NCI-H2081 (cell line): ENCODE measurements at places on chromosomes 1 and 21.
A peak's percentile ranks its signal among the peaks of the same experiment; 100 is the strongest.

- no peak for DNase-seq
Measured at GRCh38 chr1:225899044-225899925, 10.3 kb upstream of the LEFTY1 start.

GRCh38 chr1:31476891-31477846, 64.2 kb downstream of the SERINC2 start:
- peak; percentile 13 for DNase-seq

GRCh38 chr1:59997479-59998115, 71.0 kb upstream of the CYP2J2 start:
- no peak for DNase-seq

DNA sequence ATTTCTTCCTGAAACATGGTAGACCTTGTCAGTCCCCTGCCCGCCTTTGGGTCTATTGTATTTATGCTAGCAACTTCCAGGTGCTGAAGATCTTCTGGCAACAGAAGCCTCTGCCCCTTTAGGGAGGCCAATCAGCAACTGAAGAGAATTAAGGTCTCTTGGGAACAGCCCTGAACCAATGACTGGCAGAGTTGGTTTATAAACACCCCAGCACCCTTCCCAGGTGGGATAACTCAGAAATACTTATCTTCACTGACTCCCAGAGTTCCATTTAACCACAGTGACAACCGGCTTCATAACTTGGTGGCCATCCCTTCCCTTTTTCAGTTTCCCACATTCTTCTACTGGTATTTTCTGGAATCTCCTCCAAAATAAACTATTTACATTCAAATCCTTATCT, 27.2 kb upstream of the TMCO1 start:
- no peak for DNase-seq

DNA sequence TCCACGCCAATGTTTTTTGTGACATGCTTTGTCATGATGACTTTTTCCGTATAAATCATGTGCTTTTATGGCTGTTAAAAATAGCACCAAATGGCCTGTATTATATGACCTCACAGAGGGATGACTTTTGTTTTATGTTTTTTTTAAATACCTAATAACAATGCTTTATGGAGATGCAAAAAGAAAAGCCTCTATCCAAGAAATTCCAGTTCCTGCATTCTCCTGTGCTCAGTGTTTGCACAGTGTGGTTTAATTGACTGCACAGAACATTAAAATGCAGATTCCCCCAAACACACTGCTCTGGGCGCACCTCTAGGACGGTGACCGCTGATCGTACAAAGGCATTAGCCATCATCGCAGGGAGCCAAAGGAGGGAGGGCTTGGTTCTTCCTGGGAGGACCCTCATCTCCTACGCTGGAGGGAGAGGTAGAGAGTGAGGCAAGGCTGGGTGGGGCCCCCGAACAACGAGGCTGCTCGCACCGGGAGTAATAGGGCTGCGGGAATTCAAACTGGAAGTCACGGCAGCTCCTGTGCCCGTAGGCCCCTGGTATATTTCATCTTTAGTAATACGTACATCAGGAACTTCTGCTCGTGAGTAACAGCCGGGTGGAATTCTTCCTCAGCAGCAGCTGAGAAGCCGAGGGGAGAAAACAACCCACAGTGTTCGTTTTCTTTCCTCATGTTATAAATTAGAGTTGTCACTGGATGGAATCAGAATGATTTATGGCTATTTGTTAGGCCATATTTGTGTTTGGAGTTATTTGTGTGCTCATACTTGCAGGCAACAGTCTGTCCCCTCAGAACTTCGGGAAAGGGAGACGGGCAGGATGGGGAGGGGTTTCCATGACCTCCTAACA, 465.6 kb downstream of the CAMTA1 start:
- no peak for DNase-seq

DNA sequence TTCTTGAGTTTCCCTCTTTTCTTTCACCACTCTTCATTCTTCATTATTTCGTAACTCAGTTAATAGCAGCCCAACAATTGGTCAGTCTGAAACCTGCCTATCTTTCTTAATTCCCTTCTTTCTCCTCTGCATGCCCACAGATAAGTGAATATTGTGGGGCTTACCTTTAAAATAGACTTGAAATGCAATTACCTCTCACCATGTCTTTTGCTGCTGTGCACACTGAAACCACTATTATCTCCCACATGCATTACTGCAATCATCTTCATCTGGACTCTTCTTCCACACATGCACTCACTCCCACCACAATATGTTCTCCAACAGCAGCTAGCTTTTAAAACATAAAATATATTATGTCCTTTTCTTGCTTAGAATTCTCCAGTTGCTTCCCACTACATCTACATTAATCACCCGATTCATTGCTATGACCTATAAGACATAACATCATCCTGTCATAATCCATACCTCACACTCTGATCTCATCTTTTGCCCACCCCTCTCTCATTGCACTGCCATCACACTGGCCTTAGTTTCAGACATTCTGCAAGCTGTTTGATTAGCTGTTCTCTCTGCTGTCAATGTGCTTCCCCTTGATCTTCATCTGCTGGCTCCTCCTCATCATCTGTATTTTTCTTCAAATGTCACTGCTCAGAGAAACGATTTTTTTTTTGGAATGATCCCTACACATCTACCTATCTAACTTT, 304.8 kb downstream of the PTPRC start:
- no peak for DNase-seq

GRCh38 chr21:36075171-36075570, 5.3 kb downstream of the CBR1 start:
- DNase-seq: no peak

GRCh38 chr21:36551321-36551720, 71.4 kb upstream of the CLDN14 start:
- DNase-seq: no peak

DNA sequence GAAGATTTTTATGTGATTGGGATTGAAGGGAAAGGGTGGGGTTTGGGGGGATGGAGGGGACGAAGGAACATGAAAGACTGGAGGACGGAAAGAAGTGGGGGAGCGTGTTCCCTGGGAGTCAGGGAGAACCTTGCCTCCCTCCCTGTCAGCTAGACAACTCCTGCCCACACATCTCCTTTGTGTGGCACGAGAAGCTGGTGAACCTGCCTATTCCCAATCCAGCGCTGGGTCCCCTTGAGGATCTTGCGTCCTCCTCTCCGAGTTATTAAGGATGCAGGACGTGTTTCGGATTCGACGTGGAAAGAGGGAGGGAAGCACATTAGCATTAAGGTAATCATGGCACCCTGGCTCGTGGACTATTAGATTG, 1.4 kb downstream of the LRRC7 start:
- no peak for DNase-seq

DNA sequence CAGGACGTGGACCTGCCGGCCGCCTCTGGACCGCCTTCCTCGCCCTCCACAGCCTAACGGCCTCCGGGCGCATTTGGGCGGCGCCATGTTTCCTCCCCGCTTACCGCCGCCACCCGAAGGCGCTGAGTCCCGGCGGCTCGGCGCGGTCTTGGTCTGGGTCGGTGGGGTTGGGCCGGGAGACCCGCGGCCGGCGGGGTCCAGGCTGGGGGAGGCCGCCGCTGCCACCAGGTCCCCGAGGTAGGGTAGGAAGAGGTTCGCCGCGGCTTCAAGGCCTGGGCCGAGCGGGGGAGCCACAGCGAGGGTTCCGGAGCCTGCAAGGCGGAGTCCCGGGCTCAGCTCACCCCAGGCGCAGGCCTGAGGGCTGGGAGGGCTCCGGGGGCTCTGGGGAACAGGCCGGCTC, 5.5 kb downstream of the OR2C3 start:
- DNase-seq: no peak

- DNase-seq: no peak
Measured at GRCh38 chr1:245671966-245672767, 517.4 kb downstream of the KIF26B start.

GRCh38 chr1:230800891-230801840, 54.0 kb downstream of the CAPN9 start:
- no peak for DNase-seq

DNA sequence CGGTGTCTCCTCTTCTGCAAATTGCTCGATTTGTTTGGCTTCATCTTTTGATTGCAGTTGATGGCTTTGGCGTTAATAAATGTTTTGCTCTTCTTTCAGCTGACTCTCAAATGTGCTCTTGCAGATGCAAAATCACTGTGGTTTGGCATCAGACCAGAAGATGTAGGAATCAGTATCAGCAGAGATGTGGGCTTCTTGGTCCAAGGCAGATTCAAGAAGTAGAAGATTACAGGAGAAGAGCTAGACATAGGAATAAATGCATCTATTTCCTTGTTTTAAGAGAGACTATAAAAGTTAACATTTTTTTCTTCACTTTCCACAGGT, 59.8 kb upstream of the BACH1 start:
- DNase-seq: no peak

- no peak for DNase-seq
Measured at GRCh38 chr1:182680901-182681567, 3.4 kb downstream of the RGS8 start.
